ENCODE measurements at places on chromosomes 4 and X.

GRCh38 chrX:15059474-15059873 is 186.3 kb downstream of the MOSPD2 start:
- DNase-seq: no peak

GRCh38 chr4:18815081-18815778 is 793.7 kb upstream of the LCORL start:
- DNase-seq: no peak

GRCh38 chr4:6350646-6351045 is 81.0 kb downstream of the WFS1 start:
- DNase-seq: no peak

DNA sequence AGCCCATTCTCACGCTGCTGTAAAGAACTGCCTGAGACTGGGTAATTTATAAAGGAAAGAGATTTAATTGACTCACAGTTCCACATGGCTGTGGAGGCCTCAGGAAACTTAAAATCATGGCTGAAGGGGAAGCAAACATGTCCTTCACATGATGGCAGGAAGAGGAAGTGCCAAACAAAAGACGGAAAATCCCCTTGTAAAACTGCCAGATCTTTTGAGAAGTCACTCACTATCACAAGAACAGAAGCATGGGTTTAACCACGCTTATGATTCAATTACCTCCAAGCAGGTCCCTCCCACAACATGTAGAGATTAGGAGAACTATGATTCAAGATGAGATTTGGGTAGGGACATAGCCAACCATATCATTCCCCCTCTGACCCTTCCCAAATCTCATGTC is 335.5 kb downstream of the IL15 start:
- no peak for DNase-seq

DNA sequence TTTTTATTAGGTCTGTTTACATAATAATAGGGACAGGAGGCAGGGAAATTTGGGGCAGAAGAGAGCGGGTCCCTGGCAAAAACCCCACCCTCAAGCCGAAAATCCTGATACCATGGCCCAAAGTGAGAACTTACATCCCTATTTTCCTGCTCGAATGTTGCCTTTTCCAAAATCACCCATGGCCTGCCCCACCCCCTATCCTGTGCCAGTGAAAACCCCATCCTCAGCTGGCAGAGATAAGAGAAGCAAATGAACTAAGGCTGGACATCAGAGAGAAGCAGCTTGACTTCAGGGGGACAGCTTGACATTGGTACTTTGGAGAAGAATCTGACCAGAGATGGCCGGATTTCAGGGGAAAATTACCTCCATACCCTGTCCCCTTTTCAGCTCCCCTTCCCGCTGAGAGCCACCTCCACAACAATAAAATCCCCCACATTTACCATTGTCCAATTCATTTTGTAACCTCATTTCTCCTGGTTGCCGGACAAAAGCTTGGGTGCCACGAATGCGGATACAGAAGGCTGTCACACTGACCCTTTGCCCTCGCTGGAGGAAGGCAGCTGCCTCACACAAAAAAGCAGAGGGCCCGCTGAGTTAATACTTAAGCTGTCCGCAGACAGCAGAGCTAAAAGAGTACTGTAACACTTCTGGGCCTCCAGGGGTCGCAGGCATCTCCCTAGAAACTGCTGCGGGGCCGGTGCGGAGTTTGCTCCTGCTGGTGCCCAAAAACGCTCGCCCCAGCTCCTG is 196.2 kb downstream of the SNCA start:
- no peak for DNase-seq

DNA sequence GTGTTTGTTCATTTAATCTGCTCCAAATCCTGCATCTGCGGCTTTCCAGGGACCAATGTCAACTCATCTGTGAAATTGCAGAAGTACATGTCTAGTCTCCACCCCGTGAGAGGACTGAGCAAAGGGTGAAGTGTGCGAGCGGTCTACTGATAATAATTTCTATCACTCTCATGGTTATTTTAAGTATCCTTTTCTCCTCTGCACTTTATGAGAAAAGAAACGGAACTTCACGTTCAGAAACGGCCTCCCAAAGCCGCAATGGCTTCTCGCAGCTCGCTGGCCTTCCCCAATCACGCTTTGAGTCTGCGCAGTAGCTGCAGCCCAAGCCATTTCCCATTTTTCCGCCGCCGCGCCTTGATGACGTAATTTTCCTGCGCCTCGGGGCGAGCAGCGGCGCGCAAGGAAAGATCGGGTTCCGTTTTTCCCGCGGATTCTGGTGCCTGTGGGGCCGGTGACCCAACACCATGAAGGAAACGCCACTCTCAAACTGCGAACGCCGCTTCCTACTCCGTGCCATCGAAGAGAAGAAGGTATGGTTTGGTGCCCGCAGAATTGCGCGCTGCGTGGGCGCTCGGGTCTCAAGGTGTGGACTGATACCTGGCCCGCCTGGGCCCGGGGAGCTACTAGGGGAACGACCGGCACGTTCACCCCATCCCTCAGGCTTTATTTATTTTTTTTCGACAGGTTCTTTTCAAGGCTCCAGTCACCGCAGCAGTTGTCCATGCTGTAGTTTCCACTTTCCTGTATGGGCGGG is at the start of gene EXOSC9:
TSS of gene EXOSC9 (plus strand) at position 363 of the 754 bp plus-strand sequence. CDS start at position 465, 102 bp downstream.
- peak; percentile 96 for DNase-seq

- DNase-seq: no peak
Observed at GRCh38 chr4:139822391-139822790, 156.8 kb downstream of the MGST2 start.

GRCh38 chrX:261919-262352 is 19.2 kb upstream of the PLCXD1 start:
- no peak for DNase-seq

DNA sequence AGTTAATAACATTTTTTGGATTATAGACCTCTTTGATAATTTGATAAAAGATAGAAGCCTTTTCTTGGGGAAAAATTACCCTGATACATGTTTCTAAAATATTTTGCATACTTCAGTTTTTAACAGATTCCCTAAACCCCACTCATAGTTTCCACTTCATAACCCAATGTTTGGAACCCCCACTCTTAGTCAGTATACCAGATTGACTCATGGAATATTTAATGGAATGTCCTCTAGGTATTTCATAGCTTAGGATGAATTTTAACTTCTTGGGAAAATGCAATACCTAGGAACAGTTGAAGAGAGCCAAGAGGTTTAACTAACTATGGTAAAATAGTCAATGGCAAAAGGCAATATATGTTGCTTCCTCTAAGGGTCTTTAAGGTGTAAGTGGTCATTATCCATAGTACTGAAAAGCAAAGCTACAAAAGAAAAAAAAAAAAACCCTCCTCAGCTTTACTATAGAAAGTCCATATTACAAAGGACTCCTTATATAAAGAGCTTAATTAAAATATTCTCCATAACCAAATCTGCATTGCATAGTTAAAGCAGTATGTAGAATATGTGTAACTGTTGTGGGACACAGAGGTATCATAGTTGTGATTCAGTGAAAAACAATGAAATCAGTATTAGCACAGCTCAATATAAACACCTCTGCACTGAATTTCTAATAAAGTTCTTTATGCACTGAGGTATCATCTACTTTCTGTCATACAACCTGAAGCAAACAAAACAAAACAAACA is 159.9 kb downstream of the PCDH7 start:
- DNase-seq: no peak

DNA sequence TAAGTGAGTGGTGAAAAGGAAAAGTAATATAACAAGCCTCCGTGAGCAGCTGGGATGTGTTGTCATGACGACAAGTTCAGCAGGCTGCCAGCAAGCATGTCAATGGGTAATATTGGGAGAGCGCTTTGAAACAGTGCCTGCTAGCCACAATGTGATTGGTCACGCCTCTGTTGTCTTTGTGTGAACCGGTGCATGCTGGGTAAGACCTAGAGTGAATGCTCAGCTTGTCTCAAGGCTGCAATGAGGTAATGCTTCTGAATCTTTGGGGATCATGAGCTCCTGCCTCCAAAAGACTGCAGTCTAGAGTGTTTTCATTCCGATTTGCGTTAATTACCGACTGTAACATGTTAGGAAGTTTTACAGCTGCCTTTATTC is 54.9 kb downstream of the STOX2 start:
- no peak for DNase-seq

DNA sequence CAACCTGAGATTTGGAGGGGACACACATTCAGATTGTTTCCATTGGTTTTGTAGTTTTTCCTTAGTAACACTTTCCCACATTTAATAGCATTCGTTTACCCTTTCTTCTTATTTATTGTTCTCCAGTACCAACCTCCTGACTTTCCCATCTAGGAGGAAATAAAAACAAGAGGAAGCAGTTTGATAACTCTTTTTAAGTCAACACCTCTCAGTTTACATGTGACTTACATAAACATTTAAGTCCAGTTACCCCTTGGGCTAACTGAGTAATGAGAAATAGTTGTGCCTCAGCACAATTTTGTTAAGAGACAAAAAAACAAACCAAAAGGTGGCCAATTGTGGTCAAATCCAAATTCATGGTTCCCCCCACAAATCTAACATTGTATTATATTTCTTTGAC is 34.8 kb downstream of the PHOX2B start:
- DNase-seq: no peak

DNA sequence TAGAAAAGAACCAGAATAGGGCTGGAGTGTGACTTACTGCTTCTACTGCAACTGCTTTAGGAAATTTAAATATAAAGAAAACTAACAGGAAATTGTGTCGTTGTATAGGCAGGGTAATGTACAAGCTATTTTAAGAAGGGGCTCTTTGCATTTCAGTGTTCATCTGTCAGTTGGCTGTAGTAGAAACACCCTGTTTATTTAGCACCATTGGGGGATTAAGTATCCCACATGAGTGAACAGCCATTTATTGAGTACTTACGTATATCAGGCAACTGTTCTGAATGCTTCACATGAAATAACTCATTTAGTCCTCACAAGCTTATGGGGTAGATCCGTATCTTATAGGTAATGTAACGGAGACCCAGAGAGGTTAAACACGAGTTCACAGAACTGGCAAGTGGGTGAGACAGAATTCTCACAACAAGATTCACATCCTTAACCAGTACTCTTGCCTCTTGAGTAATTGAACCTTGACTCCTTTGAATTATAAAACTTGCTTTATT is 23.9 kb downstream of the STIM2 start:
- DNase-seq: no peak

DNA sequence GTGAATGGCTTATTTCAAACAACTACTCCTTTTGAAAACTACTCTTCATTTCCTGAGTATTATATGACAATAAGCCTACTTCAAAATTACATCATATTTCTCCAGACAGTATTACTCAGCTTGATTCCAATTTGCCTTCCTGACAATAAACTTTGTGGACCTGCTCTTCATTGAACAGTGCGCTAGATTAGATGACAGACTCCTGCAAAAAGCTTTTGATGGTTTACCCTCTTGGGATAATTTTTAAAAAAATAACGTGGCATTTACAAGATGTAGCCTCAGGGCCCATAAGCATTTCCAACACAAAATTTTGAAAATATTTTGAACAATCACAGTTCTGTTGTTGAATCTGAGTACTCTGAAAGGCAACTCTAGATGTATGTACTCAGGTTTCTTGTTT is 25.9 kb downstream of the MGAT4D start:
- DNase-seq: no peak

GRCh38 chr4:3768842-3769641 is 2.9 kb downstream of the ADRA2C start:
- DNase-seq: no peak

GRCh38 chr4:164734484-164734883 is 19.4 kb upstream of the SMIM31 start:
- DNase-seq: no peak

GRCh38 chr4:181611033-181611711 is 632.0 kb upstream of the TENM3 start:
- DNase-seq: no peak

- no peak for DNase-seq
Observed at GRCh38 chr4:11326021-11326420, 102.7 kb downstream of the HS3ST1 start.

- DNase-seq: no peak
Observed at GRCh38 chr4:142886566-142886965, 40.5 kb upstream of the INPP4B start.

DNA sequence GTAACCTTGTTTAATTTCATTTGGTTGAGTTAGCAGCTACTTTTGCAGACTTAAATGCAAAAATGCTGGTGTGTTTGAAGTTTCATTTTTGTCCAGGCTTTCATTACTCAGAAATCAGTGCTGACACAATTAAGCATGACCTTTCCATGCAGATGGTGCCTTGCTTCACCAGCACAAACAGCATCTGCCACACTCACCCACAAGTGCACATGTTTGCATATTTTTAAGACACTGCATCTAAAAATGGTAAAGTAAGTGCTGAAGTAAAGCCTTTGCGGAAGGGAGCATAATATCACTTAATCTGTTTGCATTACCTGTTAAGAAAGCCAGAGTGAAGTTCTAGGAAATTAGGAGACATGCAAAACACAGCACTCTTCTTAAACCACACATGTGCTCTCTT is 7.3 kb upstream of the DAPP1 start:
- DNase-seq: no peak

DNA sequence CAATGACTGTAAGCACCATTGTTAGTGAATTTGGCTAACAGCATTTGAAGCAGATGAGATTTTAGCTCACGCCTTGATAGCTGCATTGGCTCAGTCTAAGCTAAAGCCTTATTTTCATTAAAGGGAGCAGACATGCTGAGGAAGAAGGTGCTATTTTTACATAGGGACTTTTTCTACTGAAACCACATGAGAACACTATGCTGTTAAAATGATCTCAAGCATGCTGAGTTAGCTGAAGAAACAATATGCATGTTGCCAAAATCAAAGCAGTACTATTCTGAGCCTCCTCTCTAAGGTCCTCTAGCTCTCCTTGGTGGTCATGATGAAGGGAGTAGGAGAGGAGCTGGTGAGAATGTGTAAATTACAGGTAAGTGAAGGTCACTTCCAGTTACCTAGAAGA is 134.4 kb upstream of the JADE1 start:
- DNase-seq: no peak

- DNase-seq: no peak
Observed at GRCh38 chrX:148282504-148282903, 217.9 kb upstream of the AFF2 start.

GRCh38 chrX:108235986-108236385 is 144.4 kb downstream of the ATG4A start:
- DNase-seq: no peak

- DNase-seq: no peak
Observed at GRCh38 chr4:6885953-6886557, 23.6 kb upstream of the TBC1D14 start.

DNA sequence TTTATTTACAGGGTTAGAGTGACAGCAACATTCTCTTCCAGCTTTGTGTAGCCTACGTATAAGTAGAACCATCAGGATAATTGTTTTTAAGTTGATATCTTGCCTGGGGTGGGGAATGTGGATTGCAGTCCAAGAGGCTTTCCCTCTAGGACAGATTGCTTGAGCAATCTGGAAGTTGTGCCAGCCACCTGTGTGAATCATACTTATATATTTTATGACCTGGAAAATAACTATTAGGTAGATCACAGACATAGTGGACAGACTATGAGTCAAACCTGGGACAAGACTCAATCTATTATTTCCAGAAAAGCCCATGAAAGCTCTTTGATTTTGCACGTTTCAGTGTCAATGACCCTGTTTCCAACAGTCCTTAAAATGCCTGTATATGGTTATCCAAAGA is 98.9 kb downstream of the TLL1 start:
- DNase-seq: no peak
